ENCODE measurements at places on chromosomes 12 and 14.

GRCh38 chr12:79897617-79898016 is 37.3 kb downstream of the PPP1R12A start:
- no peak for DNase-seq

GRCh38 chr12:110742096-110742717 is 484 bp downstream of the PPP1CC start:
- no peak for DNase-seq

DNA sequence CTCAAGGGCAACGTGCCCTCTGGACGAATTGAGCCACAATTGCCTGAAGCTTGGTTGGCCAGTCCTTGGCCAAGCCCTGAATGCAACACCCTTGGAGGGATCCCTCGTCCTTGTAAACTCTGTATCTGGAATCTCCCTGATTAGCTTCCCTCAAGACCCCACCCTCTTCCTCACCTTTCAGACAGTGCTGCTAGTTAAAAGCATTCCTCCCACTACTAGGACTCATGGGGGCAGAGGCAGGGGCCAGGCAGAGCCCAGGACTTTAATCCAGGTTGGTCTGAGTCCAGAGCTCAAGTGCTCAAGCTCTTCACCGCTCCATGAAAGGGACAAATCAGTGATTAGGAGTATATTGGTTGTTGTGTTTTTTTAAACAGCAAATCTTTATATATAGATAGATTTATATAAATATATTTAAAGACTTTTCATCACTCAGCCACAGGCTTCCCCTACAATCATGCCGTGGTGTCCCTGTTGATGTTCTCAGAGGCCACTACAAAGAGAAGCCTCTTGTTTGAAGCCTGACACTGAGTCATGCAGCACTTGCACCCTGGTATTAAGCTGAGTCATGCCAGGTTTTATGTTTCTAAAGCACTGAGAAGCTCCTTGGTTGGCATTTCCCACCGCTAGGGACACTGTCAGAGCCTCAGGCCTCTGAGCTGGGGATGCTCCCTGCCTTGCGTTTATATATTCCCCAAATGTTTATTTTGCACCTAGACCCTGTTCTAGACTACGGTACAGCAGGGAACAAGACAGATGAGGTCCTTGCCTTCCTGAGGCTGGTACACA is 53.8 kb upstream of the GSC start:
- no peak for DNase-seq

GRCh38 chr12:124009781-124010180 is 36.8 kb downstream of the ZNF664 start:
- DNase-seq = no peak

DNA sequence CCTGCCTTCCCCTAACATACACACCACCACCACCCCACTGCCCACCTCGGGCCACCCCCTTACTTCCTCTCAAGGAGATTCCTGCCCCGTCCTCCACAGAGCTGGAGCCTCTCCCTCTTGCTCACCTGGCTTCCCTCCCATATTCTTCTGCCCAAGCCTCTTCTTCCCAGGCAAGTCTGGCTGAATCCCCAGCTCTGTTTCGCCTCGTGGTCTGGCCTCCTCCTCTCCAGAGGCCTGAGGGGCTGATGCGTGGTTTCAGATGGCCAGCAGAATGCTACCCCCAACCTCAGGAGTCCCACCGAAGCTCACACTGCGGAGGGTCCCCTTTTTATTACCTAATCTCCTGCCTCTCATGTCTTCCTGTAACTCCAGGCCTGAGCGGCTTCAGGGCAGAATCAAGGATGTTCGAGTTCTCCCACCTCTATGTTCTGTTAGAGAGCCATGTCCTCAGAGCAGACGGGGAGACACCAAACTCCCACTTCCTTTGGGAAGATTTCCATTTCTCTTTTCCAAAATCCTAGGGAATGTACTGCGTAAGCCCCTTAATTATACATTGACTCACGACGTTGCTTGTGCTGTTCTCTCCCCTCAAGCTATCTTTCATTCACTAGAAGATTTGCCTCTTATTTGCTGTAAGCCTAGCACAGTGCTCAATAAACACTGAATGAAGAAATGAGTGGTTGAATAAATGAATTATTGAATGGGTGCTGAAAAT is 33.9 kb upstream of the LTBP2 start:
- no peak for DNase-seq

DNA sequence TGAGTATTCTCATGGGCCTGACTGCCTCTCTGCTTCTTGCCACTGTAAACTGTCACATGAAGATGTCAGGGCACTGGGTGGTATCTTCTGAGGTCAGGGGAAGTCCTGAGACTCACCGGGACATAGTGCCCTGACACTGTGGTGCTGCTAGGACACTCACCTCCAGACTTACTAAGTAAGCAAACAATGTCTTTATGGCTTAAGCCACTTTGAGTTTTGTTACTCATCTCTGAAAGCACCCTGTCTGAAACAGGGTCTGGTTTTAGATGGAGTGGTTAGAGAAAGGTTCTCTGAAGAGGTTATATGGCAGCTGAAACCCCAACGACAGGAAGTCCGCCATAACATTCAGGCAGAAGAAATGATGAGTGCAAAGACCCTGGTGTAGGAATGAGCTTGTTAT is 22.7 kb downstream of the GPR19 start:
- no peak for DNase-seq

DNA sequence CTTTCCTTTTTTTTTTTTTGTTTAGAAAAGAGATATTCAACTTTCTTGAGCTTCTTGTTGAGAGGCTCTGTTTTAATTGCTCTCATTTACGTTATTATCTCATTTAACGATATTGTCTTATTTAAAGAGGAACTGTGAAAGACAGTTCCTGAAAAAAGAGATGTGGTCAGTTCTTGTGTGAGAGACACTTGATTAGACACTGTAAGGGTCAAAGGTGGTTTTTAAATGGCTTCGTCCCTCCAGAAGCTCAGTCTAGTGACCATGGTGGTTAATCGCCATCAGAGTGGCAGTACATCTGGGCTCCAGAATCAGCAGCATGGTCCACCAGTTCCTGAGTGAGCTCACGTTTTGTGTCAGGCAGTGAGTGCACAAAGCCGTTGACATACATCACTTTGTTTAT is 57.9 kb upstream of the KCNA5 start:
- DNase-seq = no peak

DNA sequence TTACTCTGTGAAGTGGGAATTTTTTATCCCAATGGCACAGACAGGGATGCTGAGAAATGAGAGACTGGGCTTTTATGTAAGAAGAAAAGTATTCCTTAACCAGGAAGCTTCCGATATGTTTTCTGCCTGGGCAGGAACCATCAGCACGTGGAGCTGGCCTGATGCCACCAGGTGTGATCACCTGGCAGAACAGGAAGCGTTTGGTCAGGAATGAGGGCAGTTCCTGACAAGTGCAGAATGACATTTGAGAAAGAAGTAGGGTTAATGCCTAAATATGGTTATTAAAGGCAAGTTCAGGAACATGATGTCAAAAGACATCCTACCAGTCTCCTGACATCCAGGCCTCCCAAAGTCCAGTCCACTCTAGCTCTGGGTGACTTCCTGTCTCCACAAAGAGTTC is 210.3 kb downstream of the NUAK1 start:
- no peak for DNase-seq

GRCh38 chr14:60222820-60223219 is 26.2 kb upstream of the PPM1A start:
- DNase-seq = no peak

- DNase-seq = no peak
Measured at GRCh38 chr12:46785382-46785781, 40.4 kb downstream of the SLC38A4 start.

DNA sequence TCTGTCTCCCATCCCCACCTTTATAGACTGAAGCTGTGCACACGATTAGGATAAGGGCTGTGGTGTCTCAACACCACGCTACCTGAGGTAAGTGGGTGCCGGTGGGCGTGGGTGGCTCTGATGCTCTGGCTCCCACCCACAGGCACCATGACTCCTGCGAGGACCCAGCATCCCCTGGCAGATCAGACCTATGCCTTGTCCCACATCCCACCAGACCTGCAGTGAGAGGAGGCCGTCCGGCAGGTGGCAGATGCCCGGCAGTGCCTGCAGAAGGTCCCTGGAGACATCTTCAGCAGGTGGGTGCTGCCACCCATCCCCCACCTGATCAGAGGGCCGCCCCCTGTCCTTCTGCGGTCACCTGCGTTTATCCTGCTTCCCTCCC is 104.4 kb upstream of the PRB2 start:
- DNase-seq = no peak

GRCh38 chr12:109607618-109608017 is 34.0 kb downstream of the MVK start:
- DNase-seq = no peak

DNA sequence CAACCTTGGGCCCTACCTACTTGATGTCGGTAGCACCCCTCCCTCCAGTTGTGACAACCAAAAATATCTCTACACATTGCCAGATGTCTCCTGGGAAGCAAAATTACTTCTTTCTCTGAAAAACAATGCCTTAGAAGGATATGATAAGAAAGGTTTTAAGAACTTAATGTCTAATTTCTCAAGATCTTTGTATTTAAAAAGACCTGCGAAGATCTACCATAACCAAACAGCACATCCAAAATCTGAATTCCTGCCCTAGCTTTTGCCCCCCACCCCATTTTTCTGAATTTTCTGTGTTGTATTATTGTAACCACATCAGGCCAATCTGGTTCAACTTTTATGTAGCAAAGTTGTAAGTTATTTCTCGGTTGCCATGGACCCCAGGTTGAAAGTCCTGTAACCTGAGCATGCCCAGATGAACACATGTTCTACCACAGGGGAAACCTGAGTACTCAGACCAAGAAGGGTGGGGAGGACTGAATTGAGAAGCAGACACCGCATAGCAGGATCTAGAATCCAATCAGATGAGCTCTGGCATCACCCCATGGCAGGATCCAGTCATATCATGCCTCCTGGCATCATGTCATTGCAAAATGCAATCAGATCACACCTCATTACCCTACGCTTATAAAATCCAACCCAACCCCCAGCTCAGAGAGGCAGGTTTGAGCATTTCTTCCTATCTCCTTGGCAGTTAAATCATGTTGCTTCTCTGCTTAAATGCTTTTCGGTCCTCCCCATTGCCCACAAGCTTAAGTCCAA is 8.7 kb downstream of the TMEM253 start:
- no peak for DNase-seq

GRCh38 chr14:81533212-81533535 is 479 bp downstream of the SEL1L start:
- DNase-seq = peak; percentile 6

DNA sequence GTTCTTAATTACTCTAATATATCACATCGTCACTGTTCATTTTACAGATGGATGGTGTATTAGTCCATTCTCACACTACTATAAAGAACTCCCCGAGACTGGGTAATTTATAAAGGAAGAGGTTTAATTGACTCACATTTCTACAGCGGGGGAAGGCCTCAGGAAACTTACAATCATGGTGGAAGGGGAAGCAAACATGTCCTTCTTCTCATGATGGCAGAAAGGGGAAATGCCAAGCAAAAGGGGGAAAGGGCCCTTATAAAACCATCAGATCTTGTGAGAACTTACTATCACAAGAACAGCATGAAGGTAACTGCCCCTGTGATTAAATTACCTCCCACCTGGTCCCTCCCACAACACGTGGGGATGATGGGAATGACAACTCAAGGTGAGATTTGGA is 6.5 kb downstream of the TMBIM4 start:
- no peak for DNase-seq

DNA sequence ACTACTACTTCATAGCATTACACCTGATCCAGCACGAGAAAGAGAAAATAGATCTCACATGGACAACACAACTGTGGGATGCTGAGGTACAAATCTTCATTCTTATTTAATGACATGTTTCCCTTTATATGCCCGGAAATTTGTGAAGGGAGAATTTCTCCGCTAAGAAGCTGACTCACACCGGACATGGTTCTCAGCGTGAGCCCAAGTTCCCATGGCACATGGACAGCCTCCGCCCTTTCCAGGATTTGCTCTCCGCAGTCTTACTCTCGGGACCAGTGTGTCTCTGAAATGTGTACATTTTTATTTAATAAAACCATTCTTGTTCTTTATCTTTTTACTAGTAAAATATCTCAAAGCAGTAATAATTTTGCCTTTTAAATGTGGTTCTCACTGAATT is 1154.8 kb downstream of the TMEM121 start:
- no peak for DNase-seq

- no peak for DNase-seq
Measured at GRCh38 chr12:3453990-3454680, 36.9 kb upstream of the PRMT8 start.

DNA sequence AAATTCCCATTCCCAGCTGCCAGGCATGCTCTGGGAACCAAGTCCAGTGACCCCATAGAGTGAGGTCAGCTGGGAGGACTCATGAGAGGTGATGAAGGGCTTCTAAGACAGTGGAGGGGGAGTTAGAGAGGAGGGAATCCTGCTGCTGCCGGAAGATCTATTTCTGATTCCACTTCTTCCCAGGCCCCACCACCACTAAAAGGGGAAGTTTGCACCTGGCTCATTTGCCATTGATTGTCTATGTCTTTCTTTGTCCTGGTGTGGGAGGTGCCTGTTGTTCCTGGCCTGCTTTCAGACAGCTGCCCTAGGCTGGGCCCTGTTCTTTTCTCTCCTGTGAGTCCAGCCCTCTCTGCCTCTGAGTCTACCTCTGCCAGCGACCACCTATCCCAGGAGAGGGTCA is 3.0 kb upstream of the KRT6A start:
- DNase-seq = no peak

DNA sequence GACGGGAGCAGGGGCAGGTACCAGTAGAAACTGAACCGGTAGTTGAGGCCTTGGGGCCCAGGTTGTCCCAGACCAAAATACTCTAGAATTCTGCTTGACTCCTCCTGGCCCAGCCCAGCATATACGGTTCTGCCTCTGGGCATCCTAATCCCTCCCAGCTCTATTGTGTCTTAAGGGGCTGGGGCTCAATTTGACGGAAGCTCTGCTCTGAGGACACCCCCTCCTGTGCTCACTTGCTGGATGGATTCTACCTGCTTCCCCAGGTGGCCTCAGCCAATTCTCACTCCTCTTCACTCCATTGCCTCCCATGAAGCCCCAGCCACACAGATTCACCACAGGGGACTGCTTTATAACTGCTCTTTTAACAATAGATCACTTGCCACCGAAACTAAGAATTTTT is 219.5 kb upstream of the FKBP4 start:
- no peak for DNase-seq

- peak; percentile 61 for DNase-seq
Measured at GRCh38 chr14:68814539-68815297, 21.9 kb upstream of the ZFP36L1 start.

- DNase-seq = no peak
Measured at GRCh38 chr12:7441216-7441615, 2.7 kb downstream of the CD163L1 start.

GRCh38 chr14:61560323-61560722 is 135.0 kb upstream of the HIF1A start:
- no peak for DNase-seq

GRCh38 chr12:15090441-15090840 is 117.6 kb downstream of the PDE6H start:
- DNase-seq = no peak

- peak; percentile 31 for DNase-seq
Measured at GRCh38 chr14:71138448-71139293, 231.4 kb downstream of the PCNX1 start.

- no peak for DNase-seq
Measured at GRCh38 chr14:42523666-42524065, 917.0 kb downstream of the LRFN5 start.

GRCh38 chr12:28899951-28900350 is 249.1 kb upstream of the FAR2 start:
- DNase-seq = no peak

GRCh38 chr14:71647086-71647784 is 285.0 kb upstream of the RGS6 start:
- DNase-seq = no peak
